ENCODE measurements at places on chromosomes 1 and 21.

- DNase-seq = no peak
Measured at GRCh38 chr21:21332492-21332891, 334.3 kb downstream of the NCAM2 start.

DNA sequence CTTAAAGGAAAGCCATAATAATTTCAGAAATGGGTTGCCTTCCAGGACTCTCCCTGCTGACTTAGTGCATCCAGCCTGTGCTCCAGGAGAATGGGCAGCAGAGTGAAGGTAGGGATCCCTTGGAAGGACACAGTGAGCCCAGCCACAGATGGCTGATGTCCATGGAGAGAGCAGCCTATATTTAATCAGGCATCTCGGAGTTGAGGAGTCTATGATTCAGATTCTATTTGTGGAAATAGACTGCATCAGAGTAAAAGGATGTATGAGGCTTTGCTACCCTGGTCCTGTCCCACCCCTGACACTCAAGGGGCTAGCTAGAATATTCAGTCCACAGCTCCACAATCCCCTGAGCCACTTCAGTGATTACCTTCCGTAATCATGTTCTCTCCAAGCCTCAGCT is 43.8 kb upstream of the PBX1 start:
- no peak for DNase-seq

DNA sequence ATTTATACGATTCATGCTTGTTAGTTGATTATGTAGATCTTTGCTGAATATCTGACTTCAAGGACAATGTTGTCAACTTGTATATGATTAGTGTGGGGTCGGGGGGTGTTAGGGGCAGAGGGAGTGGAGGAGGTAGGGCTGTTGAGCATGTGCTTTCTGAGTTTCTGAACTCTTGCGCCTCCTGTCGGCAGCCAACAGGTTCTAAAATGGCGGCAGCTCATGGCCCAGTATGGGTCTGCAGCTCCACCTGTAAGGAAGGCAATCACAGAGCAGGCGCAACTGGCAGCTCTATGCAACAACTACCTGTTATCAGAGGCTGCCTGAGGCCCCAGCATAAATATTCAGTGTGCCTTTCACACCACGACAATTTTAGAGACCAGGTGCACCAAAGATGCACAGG is 205.8 kb upstream of the PLXNA2 start:
- no peak for DNase-seq

- no peak for DNase-seq
Measured at GRCh38 chr1:111778541-111779051, 22.9 kb downstream of the DDX20 start.

DNA sequence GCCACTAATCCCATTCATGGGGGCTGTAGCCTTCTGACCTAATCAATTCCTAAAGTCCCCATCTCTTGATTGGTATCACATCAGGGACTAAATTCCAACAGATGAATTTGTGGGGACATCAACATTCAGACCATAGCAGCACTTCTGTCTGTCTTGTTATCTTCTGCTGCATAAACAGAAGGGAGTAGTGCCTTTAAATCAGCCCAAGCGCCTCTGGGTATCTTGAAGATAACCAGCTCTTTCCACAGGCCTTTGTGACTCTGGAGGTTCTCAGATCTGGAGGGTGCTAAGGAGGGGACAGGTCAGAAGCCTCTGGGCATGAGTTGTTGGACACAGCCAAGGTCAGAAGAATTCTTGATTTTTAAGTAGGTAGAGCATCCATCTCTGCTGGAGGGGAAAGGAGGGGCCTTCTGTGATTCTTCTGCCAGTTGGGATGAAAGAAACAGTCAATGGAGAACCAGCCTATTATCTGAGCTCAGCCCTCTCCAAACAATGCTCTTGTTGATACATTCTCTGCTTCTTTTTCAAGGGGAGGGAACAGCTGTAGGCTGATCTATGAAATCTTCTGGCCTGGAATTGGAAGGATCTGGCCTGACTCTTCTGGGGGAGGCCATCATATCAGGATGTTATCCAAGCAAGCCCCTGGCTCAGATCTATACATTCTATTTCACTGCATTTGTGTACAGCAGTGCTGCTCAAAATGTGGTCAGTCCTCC is 31.3 kb upstream of the LRIG2 start:
- DNase-seq = no peak

DNA sequence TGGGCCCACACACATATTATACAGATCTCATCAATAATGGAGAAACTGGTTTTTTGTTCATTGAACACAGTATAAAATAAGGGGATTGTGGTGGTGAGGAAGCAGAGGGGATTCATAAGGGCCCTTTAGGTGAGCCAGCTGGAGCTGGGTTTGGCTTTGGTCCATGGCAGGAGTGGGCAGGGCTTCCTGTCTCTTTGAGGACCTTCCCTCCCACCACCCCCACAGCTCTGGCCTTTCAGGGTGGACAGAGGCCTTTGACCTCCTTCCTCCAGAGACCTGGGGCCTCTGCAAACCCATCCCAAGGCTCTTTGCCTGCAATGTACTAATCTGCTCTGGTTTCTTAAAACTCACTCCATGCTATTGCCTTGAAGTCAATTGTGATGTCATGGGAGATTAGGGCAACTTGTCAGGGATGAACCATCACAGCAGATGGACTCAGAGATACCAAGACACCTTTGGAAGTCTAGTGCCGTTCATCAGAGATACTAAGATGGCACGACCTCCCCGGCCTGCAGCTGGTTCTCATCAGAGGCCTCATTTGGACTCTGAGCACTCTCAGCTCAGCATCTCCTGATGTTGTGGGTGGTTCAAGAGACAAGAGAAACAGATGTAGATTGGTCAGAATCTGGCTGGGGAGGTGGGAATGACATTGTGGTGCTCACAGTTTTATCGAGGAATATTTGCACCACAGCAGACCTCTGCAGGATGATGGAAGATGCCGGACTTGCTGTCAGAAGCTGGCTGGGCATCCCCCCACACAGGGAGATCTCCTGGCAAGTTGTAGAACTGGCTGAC is 37.9 kb downstream of the LHX4 start:
- no peak for DNase-seq

DNA sequence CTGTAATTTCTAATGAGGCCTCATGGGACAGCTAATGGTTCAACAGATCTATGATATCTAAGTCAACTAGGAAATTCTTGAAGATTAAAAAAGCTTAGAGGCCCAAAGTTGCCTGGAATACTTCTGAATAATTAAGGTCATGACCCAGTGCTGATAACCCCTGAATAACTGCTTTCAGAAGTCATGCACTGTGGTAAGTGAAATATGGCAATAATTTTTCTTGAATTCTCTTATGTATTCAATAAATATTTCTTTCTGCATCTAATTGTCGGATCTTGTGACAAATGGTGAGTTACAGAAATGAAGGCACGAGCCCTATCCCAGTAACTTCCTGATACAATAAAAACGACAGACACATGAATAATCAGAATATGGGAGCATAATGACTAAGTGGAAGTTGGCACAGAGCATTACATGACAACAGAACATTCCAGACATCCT is 219.3 kb upstream of the GREM2 start:
- no peak for DNase-seq

- DNase-seq = peak; percentile 88
Measured at GRCh38 chr1:15833069-15833679, 14.3 kb upstream of the SPEN start.

- DNase-seq = peak; percentile 41
Measured at GRCh38 chr1:90114521-90115141, 119.7 kb downstream of the ZNF326 start.

DNA sequence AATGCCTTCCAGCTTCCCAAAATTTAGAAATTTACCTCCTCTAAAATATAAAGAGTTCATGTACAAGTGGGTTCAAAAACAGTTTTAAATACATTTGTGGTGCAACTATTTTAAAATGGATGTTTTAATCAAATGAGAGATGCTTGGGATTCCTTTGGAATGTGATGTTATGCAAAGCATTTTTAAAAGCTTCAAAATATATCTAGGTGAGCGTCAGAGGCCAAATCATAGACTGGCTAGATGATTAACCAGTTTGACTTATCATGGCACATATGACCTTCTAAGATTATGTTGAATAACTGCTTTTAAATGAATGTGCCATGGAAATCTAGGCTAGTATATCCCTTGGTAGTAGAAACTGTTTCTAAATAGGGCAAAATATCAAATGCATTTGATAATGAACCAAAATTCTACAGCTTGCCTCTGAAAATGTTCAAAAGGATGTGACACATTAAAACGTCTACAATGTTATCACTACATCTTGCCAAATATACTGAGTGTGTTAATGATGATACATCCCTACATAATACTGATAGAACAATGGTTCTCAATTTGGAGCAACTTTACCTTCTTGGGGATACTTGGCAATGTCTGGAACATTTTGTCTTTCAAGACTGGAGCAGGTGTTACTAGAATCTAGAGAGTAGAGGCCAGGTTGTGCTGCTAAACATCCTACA is 650.9 kb upstream of the ADGRL2 start:
- no peak for DNase-seq

DNA sequence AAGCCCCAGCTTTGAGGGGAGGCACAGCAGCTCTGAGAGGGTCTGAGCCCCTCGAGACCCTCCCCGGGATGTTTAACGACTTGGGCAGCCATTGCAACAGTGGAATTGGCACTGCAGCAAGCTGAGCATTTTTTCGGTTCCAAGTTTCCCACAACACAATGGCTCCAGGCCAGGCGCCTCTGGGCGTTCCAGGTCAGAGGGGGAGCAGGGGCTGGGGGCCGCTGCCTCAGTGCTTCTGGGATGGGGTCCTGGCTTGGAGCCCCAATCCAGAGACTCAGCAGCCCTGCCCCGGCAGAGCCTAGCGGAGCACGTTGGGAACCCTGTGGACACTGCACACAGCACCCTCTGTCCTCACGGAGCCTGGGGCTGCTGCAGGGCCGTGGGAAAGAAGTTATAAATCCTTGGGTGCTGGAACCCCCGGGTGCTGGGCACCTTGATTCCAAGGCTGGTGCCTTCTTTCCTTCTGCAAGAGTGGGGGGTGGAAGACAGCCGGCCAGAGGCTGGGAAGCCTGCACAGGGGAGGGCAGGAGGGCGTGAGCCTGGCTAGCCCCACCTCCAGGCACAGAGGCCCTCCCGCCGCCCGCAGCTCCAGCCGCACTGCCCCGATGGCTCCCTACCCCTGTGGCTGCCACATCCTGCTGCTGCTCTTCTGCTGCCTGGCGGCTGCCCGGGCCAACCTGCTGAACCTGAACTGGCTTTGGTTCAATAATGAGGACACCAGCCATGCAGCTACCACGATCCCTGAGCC is 50.1 kb downstream of the COL18A1 start:
- no peak for DNase-seq

GRCh38 chr1:56570924-56571372 is 8.4 kb downstream of the PLPP3 start:
- peak; percentile 61 for DNase-seq

DNA sequence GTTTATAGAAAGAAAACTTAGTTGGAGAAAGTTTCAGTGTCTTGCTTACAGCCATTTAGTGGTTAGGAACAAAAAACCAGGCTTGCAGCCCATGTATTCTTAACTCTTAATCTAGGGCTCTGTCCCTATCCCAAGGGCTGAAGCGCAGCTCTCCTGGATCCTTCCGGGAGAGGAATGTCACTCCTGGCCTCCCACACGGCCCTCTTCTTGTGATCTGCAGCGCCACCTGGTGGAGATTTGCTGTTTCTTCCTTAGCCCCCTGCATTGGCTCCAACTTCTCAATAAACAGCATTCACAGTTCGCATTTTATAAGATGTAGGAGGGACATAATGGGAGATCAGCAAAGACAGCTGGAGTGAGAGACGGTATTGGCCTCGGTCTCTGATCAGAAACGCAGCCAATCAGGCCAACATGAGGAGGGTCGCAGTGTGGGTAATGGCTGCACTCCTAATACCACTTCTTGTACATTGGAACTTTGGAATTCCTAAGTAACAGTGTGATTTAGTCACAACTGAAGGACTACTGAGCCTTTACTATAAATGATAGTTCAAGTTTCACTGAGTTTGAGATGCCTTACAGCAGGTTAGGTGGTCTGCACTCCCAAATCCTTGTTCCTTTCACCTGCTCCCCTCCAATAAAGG is 283.4 kb downstream of the ASTN1 start:
- DNase-seq = peak; percentile 28

GRCh38 chr1:15016526-15016925 is 137.0 kb upstream of the TMEM51 start:
- no peak for DNase-seq

GRCh38 chr21:18959817-18960216 is 556.2 kb upstream of the TMPRSS15 start:
- DNase-seq = no peak

DNA sequence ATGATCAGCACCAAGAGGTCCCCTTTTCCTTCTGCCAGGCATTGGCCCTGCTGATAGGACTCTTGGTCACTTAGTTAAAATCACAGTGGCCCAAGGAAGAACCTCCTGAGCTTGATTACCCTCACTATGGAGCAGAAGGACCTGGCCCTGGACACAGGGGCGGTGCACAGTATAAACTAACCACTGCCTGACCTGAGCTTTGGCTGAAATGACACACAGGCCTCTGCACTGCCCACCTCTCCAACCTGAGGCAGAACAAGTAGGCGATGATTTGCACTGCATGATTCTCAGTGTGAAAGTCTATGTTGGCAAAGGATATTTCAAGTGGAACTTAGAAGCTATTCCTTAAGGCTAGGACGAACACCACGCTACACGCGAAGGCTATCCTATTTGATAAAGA is 48.5 kb downstream of the CAPN2 start:
- DNase-seq = no peak

DNA sequence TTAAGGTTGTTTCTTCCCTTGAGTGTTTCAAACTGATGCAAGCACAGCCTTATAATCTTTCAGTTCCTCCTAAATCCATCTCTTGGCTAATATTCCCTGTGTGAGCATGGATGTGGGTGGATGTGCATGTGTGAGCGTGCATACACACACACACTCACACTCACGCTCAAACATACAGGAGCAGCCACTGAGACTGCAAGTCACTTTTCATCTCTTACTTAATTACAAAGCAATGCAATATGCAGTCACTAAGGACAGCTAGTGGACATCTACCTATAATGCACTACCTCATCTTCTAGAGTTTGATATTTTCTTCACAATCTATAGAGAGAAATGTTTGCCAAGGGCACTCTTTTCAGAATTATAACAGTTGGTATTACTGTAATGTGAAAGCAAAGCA is 1.4 kb downstream of the ESRRG start:
- DNase-seq = no peak

GRCh38 chr1:244874974-244875579 is 10.7 kb upstream of the HNRNPU start:
- no peak for DNase-seq

GRCh38 chr1:215833941-215834729 is 267.0 kb downstream of the KCTD3 start:
- DNase-seq = no peak

DNA sequence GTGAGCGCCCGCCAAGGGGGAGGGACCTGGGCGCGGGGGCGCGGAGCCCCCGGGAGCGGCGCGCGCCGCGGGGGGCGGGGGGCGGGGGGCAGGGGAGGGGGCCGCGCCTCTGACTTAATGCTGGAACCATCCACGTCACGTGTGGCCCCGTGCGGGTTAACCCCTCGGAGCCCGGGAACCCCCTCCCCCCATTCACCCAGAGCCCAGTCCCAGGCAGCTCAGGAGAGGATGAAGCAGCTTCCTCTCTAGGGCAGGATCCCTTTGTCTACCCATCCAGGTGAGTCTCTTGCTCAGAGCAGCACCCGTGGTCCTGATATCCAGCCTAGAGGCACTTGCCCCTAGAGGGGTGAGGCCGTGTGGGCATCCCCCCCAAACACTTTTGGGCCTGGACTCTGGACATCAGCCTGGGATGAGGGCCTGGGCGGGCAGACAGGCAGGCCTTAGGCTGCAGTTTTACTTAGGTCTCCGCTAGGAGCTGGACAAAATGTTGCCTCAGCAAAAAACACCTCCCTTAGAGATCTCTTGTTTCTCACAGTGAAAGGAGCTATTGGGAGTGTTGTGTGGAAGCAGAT is at the start of gene ALX3:
TSS of gene ALX3 (minus strand) at position 2 of the 572 bp plus-strand sequence. CDS start 60 bp downstream, outside the sequence.
- DNase-seq = no peak

GRCh38 chr1:208205216-208206013 is 38.8 kb downstream of the PLXNA2 start:
- no peak for DNase-seq

GRCh38 chr1:8465013-8465412 is 147.1 kb downstream of the SLC45A1 start:
- no peak for DNase-seq

All from NCI-H510A (cell line).